MM.1S (cell line): ENCODE measurements at places on chromosomes 6 and 20.

- peak; percentile 78 for DNase-seq
These were observed 147.4 kb upstream of the OLIG3 start for GRCh38 chr6:137641474-137642077.

DNA sequence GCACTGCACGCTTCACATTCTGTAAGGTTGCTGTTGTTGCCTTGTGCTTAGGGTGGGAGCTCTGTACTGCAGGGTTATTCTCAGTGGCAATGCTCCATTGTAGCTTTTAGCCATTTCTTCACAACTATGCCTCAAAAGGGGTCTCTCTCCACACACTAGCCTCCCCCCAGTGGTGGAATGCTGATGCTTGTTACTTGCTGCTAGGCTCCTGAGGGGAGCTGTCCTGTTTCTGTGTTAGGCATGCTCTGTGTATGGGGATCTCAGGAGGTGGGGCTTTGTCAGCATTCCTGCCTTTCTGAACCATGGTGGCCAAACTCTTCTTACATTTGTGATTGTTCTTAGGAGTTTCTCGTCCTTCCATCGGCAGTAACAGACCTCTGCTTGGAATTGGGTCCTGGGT is 18.8 kb downstream of the TMEM170B start:
- DNase-seq, result no peak

DNA sequence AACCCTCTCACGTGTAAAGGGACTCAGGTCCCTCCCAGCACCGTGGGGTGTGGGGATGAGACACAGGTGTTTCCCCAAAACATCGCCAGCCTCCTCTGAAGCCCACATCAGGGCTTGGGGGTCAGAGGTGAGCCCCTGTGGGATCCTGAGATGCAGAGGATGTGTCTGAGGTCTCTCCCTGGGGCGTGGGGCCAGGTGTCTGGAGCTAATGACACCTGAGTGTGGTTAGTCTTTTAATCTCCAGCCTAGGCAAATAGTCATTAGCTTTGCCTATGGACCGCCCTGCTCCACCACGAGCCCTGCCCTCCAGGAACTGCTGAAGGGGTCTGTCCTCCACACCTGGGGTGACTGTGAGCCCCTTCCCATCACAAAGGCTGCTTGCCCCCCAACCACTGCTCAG is 1.7 kb downstream of the SRMS start:
- no peak for DNase-seq

GRCh38 chr20:44805979-44806620 is 4.2 kb downstream of the RIMS4 start:
- DNase-seq, result no peak

DNA sequence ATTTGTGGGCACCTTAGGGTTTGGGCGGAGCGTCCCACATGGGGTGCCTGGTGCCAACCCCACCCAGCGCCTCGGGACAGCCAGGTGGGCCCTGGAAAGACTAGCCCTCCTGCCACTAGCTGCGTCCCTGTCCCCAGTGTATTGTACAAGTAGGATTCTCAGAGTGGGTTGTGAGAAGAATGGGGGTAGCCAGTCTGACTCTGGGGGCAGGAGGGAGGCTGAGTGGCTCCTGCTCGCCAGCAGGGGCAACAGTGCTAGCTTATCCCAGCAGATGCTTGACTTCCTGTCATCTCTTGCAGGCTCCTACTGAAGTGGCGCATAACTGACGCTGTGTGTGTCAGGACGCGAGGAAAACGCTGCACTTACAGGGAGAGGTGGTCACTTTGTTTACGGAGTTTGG is 9.3 kb downstream of the PSMA7 start:
- DNase-seq, result no peak

GRCh38 chr6:136249336-136249735 is 775 bp downstream of the MTFR2 start:
- no peak for DNase-seq

- no peak for DNase-seq
These were observed 80.9 kb downstream of the COL12A1 start for GRCh38 chr6:75124983-75125382.

DNA sequence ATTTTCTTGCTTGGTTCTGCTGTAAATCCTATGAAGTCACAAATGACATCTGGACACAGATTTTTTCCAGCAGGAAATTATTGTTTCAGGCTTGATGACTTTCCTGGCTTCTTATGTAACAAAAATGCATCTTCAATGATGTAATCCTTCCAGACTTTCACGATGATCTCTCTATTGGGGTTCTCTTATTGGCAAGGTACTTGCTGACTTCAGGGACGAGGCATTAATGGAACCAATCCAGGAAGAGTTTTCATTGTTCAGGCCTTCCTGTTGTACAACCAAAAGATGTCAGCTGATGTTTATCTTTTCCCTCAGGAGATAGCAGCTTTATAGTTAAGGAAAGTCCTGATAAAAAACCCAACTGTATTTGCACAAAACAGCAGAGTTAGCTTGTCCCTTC is 118.5 kb upstream of the MMS22L start:
- no peak for DNase-seq

GRCh38 chr6:166691199-166691598 is 64.1 kb upstream of the RPS6KA2 start:
- no peak for DNase-seq

DNA sequence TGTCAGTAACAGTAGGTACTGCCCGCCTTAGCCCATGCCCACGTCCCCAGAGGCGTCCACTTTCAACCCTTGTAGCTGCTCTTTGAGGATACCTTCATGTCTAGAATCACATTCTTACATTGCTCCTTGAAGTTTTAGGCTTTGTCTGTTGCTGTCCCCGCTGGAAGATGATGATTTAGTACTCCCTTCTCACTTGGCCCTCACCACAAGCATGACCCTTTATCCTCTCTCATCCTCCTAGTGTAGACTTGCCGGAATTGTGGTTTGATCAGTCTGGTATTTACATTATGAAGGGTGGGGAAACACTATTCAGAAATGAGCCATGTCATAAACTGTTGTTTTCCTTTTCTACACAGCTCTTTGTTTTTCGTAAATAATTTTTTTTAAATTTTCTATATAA is 87.4 kb downstream of the ARID1B start:
- DNase-seq, result no peak

- DNase-seq, result no peak
These were observed 547.2 kb upstream of the MAN1A1 start for GRCh38 chr6:119896806-119897205.

DNA sequence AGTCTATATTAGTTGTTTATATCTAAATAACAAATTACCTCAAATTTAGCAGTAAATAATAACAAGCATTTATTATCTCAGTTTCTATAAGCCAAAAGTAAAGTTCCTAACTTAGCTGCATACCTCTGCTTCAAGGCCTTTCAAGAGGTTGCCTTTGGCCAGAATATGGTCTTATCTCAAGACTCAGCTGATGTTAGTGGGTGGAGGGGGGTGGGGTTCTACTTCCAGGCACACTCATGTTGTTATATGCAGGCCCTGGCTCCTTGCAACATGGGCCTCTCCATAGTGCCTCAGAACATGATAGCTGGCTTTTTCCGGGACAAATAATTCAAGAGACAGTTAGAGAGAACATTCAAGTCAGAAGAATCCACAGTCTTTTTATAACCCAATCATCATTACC is 266.0 kb downstream of the ADGRB3 start:
- DNase-seq, result no peak

DNA sequence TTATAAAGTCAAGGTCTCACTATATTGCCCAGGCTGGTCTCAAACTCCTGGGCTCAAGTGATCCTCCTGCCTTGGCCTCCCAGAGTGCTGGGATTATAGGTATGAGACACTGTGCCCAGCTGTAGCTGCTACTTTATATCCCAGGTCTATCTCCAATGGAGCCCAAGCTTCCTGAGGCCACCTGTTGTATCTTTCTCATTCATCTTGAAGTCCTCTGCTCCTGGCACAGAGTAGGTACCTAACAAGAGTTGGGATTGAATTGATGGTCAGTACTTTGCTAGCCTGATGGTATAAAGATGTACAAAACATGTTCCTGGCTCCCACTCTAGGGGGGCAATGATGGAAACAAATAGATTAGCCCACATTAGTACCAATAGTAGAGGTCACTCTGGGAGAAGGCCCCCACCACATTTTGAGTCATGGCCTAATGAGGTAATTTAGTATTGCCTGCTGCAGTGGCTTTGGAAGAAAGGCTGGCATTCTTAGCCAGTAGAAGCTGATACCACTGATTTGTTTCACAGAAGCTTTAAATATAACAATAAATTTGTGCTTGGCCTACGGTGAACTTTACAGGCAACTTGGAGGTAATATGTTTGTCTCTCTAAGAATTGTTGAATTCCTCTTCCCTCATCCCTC is 5.4 kb downstream of the PTPN1 start:
- DNase-seq, result no peak

GRCh38 chr6:90238496-90239266 is 58.0 kb downstream of the BACH2 start:
- no peak for DNase-seq

- peak; percentile 62 for DNase-seq
These were observed 43.0 kb downstream of the PRDM1 start for GRCh38 chr6:106128981-106129781.

- DNase-seq, result no peak
These were observed 33.6 kb upstream of the GMPR start for GRCh38 chr6:16204653-16205376.

DNA sequence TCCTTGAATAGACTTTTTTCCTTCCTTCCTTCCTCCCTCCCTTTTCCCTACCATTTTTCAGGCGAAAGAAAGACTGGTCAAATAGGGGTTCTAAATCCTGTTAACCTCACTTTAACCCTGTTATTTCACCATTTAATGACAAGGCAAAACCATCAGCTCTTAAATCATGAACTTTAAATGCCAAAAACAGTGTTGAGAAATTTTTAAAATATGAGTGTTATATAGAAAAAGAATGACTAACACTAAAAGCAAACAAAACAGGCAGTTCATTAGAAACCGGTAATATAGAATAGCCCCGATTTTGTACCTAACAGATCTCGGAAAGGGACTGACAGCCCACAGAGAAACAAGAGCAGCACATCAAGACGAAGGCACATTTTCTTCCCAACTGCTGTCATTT is 57.4 kb upstream of the CEP85L start:
- DNase-seq, result no peak

DNA sequence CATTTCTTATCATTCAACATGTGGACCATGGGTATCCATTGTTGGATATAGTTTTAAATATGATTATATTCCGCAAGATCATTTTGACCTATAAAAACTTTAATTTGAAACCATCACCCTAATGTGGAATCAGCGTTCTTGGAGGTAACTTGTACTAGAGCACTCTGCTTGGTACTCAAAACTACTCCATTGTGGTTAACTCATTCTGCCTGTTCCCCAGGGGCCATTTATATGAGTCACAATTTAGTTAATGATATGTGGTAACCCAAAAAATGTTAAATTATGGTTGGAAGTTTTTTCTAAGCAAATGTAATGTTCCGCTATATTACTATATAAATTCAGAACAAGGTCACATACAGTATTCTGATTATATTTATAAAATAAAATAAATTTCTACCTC is 109.3 kb downstream of the TRDN start:
- DNase-seq, result no peak

DNA sequence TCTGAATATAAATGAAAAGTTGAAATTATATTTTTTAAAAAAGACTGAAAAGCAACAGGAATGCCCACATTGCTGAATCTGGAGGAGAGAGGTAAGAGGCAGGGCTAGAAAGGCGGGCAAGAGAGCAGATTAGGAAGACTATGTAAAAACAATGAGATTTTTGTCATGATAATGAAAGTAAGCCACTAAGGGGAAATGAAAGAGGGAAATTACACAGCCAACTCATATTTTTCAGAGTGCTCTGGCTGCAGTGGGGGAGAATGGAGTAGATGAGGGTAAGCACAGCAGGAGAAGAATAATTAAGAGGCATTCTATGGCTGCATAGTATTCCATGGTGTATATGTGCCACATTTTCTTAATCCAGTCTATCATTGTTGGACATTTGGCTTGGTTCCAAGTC is 281.9 kb downstream of the PKHD1 start:
- no peak for DNase-seq

DNA sequence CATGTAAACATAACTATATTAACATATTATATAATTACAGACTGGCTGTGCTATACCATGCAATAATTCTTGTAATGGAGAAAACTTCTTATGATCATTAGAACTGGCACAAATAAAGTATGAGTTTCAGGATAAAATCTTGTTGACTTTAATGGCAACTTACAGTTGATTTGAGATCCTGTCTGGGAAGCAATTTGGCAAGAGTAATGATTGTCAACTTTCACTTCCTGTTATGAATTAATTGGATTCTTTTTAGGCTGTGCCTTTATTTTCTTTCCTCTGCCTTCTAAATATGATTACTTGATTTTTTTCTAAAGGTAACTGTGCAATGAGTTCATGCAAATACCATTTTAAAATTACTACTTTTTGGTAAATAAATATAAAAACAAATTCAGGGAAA is 158.1 kb upstream of the B3GAT2 start:
- no peak for DNase-seq

DNA sequence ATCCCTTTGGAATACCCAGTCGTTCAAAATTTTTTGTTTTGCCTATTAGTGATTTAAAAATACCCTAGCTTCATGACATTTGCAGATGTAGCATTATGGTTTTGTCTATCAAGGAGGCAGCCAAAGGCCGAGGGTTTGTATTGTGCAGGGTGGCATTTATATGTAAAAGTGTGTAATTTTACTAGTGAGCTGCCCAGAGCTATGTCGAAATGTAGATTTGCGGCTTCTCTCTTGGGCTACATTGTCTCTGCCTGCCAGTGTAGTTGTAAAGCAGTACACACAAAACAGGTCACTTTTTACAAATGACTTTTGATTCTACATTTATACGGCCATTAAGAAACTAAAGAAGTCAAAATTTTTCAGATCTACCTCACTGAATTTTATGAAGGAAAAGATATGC is 87.7 kb downstream of the TSHZ2 start:
- no peak for DNase-seq

DNA sequence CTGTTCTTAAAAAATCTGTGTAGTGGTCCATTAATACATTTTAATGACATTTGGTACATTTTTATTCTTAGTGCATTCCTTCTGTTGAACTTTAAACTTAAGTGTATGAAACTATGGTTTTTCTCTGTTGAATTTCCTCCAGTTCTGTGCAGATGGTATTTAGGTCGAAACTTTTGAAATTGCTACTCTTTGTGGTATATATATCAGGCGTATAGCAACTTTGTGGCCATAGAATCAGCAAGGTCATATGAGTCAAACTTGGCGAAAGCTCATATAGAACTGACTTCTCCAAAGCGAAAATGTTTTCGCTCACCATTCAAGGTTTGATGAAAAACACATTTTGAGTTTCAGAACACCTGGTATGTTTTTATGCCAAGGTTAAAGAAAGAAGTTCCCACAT is 93.7 kb downstream of the MAP3K4 start:
- DNase-seq, result no peak
